ENCODE measurements at places on chromosomes 12 and 14.

- DNase-seq = no peak
Measured at GRCh38 chr14:61377749-61378148, 56.4 kb downstream of the PRKCH start.

DNA sequence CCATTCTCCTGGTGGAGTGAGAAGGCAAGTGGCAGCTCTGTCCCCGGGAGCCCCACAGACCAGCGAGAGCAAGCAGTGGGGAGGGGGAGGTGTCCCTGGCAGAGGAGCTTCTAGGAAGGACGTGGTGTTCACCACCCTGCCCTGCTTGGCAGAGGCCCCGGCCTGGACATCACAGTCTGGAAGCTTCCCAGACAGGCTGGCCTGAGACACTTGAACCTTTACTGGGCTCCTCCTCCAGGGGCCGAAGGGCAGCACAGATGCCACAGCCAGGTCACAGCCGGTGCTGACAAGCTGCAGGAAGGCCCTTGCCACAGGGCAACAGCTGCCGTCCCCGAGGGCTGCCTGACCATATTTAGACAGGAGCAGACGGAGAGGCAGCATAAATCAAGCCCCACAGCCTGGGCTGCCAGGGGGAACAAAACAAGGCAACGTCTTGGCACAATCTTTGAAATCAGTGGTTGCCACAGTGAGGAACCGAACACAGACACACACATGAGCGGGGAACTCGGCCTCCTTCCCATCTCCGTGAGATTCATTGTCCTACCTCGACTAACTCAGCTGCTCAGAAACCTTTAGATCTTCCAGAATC, 28.5 kb downstream of the PRIMA1 start:
- DNase-seq = no peak

- DNase-seq = no peak
Measured at GRCh38 chr14:22602862-22603261, 4.8 kb downstream of the ABHD4 start.

GRCh38 chr12:129196927-129197326, 343.6 kb downstream of the GLT1D1 start:
- no peak for DNase-seq

- peak; percentile 41 for DNase-seq
Measured at GRCh38 chr14:74599946-74600345, 12.1 kb downstream of the LTBP2 start.

GRCh38 chr12:3487027-3487426, 4.0 kb upstream of the PRMT8 start:
- no peak for DNase-seq

- no peak for DNase-seq
Measured at GRCh38 chr14:68408680-68409079, 384.2 kb downstream of the ZFP36L1 start.

DNA sequence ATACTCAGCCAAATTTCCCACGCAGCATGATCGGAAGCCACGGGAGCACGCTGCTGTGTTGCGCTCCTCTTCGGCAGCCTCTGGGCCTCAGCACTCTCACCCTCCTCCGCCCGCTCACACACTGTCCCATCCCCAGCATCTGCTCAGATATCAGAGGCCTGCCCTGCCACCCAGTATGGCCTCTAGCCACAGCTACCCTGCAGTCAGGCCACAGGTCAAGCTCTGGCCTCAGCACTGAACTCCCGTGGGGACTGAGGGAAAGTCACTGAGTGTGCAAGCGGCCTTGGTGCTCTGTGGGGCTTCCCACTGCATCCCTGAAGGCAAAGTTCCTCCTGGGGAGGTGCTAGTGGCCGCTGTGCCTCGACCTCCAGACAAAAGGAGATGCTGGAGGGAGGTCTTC, 2.0 kb downstream of the KRT77 start:
- DNase-seq = no peak

GRCh38 chr12:123614110-123614509, 12.2 kb downstream of the DDX55 start:
- DNase-seq = no peak

- DNase-seq = no peak
Measured at GRCh38 chr14:73231981-73232851, 5.1 kb upstream of the PAPLN start.

- DNase-seq = no peak
Measured at GRCh38 chr12:105166736-105167135, 59.2 kb downstream of the WASHC4 start.

GRCh38 chr12:32497864-32498263, 98.5 kb downstream of the FGD4 start:
- DNase-seq = no peak

- no peak for DNase-seq
Measured at GRCh38 chr14:104552738-104553125, 26.8 kb upstream of the C14orf180 start.

GRCh38 chr12:104586351-104586919, 129.7 kb downstream of the CHST11 start:
- DNase-seq = no peak

GRCh38 chr14:93654599-93654998, 133.7 kb downstream of the PRIMA1 start:
- no peak for DNase-seq

GRCh38 chr12:50986966-50987737, 34.8 kb downstream of the HIGD1C start:
- peak; percentile 33 for DNase-seq

DNA sequence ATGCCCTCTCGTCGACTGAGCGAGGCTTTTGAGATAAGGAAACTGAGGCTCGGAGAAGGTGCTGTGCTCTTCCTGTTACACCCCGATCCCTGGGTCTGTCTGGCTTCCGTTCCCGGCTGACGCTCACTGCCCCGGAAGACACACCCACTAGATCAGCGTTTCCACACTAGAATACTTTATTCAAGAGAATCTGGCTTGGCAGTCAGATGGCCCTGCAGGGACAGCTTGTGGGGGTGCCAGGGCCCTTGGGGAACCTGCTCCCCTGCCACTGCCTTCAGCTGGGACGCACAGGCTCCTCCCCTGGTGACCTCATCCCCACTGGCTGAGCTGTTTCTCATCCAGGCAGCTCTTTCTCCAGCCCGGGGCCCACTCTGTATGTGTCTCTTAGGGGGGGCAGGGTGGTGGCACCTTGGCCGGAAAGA, 13.7 kb downstream of the PGF start:
- no peak for DNase-seq

DNA sequence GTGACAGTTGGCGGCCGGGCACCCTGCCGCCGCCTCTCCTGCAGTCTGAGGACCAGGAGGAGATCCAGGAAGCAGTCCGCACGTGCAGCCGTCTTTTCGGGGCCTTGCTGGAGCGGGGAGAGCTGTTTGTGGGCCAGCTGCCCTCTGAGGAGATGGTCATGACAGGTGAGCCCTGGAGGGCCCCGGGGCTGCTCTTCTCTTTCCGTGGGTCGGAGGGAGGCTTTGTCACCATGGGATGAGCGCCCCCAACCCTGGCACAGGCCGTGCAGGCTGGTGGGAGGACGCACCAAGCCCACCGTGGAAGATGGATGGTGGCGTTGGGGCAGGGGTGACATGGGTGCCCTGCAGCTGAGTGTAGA, 532 bp downstream of the NOC4L start:
- no peak for DNase-seq

DNA sequence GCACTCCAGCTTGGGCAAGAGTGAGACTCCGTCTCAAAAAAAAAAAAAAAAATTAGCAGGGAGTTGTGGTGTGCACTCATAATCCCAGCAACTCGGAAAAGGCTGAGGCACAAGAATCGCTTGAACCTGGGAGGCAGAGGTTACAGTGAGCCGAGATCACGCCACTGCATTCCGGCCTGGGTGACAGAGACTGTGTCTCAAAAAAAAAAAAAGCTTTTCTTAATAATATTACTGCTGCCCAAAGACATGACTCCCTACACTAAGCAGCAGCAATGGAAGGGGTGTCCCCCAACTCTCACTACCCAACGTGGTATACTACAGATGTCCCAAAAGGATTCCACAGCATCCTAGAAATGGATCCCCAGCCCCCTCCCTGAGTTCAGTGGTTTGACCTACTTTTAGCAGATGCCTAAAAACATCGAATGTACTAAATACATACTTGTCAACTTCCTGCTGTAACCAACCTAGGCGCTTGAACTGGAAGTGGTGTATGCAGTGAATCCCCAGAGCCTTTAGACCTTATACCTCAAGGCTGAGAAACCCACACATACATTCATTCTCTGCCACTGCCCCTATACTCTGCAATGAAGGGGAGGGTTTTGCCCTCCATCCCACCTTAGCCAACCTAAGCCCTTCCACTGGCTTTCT, 8.5 kb upstream of the FKBP11 start:
- DNase-seq = no peak

- no peak for DNase-seq
Measured at GRCh38 chr12:90677552-90677951, 277.4 kb downstream of the CCER1 start.

- no peak for DNase-seq
Measured at GRCh38 chr12:23585782-23586163, 363.7 kb downstream of the SOX5 start.

DNA sequence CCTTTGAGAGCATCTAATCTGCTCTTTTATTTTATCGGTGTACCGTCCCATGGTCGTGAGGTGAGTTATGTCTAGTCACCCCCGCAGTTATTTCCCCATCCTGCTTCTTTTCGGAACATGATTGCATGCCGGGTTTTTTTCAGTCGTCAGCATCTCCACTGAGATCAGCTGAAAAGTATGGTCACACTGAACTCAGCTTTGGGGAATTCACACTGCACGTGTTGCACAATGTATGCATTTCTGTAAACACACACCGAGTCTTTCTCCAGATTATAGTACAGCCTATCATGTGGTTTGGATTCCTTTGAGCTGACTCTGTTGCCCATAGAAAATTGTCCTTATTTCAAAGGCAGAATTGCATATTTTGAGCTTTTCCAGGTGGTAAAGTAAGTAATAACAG, 24.6 kb downstream of the PLXNC1 start:
- no peak for DNase-seq

GRCh38 chr12:15823360-15824128, 34.4 kb upstream of the EPS8 start:
- DNase-seq = no peak

DNA sequence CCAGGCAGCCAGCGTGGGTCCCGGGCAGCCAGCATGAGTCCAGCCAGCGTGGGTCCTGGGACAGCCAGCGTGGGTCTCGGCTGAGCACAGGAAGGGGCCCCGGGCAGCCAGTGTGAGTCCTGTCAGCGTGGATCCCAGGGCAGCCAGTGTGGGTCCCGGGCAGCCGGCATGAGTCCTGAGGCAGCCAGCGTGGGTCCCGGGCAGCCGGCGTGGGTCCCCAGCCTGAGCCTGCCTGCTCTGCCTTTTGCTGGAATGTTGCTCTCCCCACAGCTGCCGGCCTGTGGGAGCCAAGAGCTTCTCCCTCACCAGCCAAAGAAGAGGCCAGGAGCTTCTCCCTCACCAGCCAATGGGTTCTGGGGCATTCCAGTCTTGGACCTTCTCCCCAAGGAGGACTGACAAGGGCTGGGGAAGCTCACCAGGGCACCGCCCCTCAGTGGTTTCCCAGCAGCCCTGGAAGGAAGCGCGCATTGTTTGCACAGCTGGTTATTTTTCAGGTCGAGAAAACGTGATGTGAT, 15.0 kb upstream of the RFLNA start:
- DNase-seq = peak; percentile 10

DNA sequence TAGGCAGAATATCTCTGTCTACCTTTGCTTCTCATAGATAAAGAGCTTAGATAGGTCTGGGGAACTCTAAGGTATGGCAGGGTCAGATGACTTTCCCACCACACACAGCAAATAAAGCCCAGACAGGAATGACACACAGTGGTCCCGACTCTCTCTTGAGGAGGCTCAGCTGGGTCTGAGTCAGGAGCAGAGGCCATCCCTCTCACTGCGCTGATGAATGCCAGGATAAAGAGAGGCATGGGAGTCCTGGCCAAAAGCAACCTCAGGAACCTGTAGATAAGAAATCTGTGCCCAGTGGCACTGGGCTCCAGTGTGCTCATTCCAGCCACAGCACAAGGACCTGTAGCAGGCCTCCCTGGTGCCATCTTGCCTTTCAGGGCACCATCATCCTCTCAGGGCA, 129.4 kb upstream of the PARP11 start:
- no peak for DNase-seq

DNA sequence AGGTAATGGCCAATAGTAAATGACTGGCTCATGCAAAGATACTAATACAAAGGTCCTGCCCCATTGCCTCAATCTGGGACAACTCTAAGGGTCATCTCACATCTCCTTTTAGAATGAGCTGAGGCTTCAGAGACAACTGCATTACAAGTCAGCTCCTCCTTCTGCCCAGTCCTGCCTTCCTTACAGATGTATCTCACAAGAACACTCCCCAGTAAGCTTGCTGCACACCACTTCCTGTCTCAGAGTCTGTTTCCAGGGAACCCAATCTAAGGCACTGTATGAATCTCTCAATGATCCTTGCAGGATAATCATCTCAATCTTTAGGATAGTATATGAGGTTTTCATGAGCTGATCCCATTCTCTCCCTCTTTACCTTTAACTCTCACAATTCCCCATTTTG, 57.8 kb upstream of the ZDHHC17 start:
- no peak for DNase-seq

- DNase-seq = no peak
Measured at GRCh38 chr12:19200261-19200660, 70.7 kb downstream of the PLEKHA5 start.

GRCh38 chr12:96248136-96248931, 54.2 kb downstream of the ELK3 start:
- no peak for DNase-seq

GRCh38 chr12:130818635-130819576, 20.1 kb downstream of the STX2 start:
- no peak for DNase-seq

DNA sequence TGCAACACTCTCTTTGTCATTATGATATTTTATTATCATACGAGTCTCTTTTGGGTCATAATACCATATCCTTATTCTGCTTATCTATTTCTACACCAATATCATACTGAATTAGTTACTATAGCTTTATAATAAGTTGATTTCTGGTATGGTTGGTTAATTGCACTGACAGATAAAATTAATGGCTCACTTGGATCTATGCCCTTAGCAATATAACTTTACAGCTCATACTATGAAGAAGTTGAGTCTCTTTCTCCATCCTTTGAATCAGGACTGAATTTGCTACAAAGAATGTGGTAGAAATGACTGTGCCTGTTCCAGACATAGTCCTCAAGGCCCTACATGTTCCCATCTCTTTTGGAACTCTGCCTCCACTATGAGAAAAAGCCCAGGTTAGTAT, 139.7 kb upstream of the DYRK2 start:
- DNase-seq = no peak

Measured in anterior cingulate cortex (tissue), 58 donors.